ENCODE measurements at places on chromosomes 13 and 19.

DNA sequence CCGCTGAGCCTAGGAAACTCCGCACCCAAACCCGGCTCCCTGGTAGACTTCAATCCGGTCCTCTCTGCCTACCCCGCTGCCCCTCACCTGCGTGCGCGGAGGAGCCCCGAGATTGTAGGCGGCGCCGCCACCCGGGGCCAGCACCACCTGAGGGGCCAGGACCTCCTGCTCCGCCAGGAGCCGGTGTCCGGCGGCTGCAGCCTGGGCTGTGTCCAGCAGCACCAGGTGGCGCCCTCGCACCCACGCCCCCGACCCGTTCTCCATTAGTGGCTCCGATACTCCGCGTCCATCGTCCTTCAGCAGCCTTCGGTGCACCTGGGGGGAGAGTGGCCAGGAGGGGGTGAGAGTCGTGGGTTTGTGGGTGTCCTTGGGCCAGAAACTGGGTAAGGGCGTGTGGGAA lies 18.5 kb downstream of the MAN2B1 start:
- no peak for DNase-seq

GRCh38 chr19:5263615-5264014 lies 77.0 kb downstream of the PTPRS start:
- DNase-seq, result no peak

- DNase-seq, result no peak
Measured at GRCh38 chr13:109145631-109146030, 516.2 kb downstream of the MYO16 start.

DNA sequence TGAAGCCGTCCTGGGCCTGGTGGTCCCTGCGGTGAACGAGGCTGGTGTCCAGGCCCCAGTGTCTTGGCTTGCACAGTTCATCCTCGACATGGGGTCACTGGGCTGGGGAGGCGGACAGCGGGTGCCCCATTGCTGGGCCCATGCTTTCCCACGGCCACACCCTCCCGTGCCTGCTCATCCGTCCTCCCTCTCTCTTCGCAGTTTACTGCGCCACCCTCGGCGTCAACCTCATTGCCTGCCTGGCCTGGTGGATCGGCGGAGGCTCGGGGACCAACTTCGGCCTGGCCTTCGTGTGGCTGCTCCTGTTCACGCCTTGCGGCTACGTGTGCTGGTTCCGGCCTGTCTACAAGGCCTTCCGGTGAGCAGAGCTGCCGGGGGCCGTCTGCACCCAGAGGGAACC lies 12.7 kb downstream of the ADAT3 start:
- DNase-seq, result no peak

GRCh38 chr13:110834572-110834971 lies 80.3 kb downstream of the ANKRD10 start:
- no peak for DNase-seq

- DNase-seq, result no peak
Measured at GRCh38 chr13:113233101-113233500, 23.7 kb downstream of the CUL4A start.

DNA sequence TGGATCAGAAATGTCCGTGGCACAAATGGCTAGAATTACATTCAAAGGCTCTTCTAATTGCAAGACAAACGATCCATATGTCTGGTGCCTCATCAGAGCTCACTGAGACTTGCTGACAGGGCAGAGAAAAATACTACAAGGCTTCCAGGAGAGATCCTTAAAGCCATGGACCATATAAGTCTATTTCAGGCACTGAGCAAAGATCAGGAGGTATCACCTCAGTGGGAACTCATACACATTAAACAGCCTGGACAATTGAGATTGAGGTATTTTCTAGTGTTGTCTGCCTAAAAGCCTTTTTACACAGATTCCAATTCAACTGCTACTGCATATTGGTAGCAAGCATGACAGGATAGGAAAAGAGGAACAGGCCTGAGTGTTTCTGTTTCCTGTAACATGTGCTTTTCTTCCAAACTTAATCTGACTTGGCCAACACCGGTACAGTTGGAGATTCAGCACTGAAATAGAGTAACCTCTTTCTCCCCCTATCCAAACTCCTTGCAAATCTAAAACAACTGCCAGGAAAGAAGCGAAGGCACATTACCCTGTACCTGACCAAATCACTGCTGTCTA lies 65.9 kb downstream of the SERP2 start:
- DNase-seq, result no peak

- DNase-seq, result peak; percentile 55
Measured at GRCh38 chr13:99288089-99288488, 19.1 kb downstream of the GPR183 start.

- no peak for DNase-seq
Measured at GRCh38 chr13:93147946-93148345, 78.7 kb upstream of the GPC6 start.

GRCh38 chr19:52391135-52391534 lies 6.5 kb upstream of the ZNF528 start:
- DNase-seq, result no peak

DNA sequence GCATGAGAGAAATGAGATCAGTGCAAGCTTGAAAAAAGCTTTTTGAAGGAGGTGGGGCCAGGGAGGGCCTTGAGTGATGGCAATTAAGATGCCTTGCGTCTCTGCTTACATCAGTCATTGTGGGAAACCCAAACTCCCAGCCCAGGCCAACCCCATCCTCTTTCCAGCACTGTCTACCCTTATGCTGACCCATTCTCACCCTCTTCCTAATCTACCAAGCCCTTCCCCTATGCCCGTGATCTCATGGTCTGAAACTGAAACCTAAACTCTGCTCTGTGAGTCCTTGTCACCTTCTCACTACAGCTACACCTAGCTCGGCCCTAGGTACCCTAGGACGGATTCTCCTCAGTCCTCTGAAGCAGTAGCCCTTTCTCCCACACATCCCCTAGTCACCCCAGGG lies 36.0 kb upstream of the SERP2 start:
- no peak for DNase-seq

- DNase-seq, result no peak
Measured at GRCh38 chr13:36515466-36515865, 83.2 kb downstream of the CCNA1 start.

DNA sequence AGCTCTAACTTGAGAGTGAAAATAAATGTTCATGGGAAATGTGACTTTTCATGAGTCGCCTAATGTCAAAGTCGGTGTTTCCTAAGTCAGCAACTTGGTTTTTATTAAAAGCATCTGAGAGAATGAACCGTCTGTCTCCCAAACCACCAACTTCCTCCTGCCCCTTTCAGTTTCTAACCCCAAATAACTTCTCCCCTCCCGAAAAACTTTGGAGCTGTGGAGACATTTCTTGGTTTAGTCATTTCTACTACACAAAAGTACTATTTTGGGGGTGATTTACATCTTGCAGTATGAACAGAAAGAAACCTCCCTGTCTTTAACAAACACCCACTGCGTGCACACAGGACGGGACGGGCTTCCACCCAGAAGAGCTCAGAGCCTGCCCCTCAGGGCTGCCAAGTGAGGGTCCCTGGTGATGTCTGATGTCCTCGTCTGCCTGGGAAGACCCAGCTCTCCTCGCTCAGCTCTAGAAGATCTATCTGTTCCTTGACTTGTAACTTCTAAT lies 65.0 kb downstream of the RASA3 start:
- peak; percentile 52 for DNase-seq

DNA sequence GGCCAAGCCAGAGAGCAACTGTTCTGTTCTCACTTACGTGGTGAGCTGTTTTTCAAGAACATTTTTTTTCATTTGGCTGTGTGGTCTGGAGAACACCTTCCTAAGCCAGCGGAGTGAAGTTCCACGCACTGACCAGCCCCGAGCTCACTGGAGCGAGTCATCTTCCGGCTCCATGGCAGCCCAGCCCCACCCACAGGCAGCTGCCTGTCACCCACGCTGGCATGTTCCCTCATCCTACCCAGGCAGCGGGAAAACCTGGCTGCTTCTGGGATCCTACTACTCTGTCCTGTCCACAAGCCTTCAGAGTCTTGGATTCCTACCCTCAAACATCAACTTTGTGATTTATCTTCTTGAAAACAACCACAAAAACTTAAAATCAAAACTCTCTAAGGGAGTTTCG lies 76.2 kb downstream of the GGACT start:
- DNase-seq, result no peak

GRCh38 chr13:28451482-28452217 lies 43.3 kb downstream of the FLT1 start:
- no peak for DNase-seq

GRCh38 chr13:36344886-36345437 lies 1.2 kb downstream of the SPART start:
- no peak for DNase-seq

DNA sequence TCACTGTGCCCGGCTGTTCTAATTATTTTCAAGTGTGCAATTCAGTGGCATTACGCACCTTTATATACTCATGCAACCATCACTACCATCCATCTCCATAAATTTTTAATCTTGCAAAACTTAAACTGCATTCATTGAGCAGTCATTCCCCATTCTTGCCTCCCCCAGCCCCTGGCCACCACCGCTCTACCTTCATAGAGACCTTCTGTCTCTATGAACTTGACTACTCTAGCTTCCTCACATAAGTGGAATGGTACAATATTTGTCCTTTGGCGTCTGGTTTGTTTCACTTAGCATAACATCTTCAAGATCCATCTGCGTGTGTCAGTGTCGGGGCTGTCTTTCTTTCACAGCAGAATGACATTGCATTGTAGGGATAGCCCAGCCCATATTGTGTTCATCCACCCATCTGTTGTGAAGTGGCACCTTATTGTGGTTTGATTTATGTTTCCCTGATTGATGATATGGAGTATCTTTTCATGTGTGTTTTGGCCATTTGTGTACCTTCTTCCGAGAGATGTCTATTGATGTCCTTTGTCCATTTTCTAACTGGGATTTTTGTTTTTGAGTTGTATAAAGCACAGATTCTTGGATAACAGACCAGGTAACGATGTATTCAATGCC lies 64.8 kb upstream of the FLT1 start:
- no peak for DNase-seq

DNA sequence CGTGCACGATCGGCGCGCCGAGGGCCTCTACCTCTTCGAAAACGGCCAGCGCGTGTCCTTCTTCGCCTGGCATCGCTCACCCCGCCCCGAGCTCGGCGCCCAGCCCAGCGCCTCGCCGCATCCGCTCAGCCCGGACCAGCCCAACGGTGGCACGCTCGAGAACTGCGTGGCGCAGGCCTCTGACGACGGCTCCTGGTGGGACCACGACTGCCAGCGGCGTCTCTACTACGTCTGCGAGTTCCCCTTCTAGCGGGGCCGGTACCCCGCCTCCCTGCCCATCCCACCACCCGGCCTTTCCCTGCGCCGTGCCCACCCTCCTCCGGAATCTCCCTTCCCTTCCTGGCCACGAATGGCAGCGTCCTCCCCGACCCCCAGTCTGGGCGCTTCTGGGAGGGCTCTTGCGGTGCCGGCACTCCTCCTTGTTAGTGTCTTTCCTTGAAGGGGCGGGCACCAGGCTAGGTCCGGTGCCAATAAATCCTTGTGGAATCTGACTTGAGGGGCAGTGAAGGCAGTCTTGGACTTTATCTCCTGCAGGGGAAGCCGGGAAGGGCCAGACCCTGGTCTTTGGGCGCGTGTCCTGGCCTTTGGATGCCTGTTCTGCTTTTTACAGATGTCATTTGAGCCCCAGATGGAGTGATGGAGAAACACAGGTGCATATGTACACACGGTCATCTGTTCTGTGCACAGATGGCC lies 2.2 kb downstream of the CLEC11A start:
- no peak for DNase-seq

DNA sequence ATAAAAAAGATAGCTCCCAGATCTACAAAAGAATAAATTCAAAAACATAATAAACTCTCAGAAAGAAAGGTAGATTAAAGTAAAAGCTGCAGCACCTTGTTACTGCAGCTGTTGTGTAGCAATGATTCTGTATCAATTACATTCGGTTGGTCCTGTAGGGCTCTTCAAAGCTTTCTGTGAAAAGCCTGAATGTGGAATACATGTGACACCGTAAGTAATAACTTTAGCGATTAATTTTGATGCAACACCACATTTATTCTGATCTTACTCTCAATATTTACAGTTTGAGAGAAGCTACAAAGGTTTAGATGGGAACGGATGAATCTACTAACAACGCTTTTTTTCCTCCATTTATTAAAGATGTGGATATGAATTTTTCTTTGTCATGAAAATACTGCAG lies 279.2 kb downstream of the DACH1 start:
- no peak for DNase-seq

GRCh38 chr19:2231621-2232221 lies 4.4 kb downstream of the PLEKHJ1 start:
- DNase-seq, result no peak

GRCh38 chr19:8965887-8966286 lies 44.3 kb downstream of the MUC16 start:
- DNase-seq, result no peak

- DNase-seq, result no peak
Measured at GRCh38 chr13:81139987-81140386, 799.1 kb upstream of the SPRY2 start.

DNA sequence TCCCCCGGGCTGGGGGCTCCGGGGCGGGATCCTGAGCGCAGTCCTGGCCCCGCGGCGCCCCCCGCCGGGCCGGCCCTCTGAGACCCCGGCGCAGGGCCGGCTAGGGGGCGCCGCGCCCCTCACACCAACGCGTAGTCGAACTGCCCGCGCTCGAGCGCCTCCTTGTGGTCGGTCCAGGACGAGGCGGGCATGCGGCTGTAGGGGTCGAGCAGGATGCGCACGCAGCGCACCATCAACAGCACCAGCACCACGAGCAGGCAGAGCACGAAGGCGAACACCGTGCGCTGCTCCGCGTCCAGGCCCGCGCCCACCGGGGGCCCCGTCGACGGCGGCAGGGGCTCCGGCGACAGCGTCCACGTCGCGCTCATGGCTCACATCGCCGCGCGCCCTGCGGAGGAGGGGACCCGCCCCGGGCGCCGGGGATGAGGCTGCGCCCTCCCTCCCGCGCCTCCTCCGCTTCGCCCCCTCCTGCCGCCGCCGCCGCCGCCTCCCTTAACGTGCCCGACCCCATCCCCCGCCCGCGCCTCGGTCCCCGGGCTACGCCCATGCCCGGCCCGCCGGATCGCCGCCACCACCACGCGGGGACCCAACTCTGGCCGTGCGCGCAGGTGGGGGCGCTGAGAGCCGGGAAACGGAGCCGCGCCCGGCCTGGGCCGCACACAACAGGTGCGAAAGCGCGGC lies 624 bp downstream of the CTXN1 start:
- DNase-seq, result peak; percentile 81

GRCh38 chr19:35781650-35782049 lies 6.3 kb downstream of the ARHGAP33 start:
- no peak for DNase-seq

DNA sequence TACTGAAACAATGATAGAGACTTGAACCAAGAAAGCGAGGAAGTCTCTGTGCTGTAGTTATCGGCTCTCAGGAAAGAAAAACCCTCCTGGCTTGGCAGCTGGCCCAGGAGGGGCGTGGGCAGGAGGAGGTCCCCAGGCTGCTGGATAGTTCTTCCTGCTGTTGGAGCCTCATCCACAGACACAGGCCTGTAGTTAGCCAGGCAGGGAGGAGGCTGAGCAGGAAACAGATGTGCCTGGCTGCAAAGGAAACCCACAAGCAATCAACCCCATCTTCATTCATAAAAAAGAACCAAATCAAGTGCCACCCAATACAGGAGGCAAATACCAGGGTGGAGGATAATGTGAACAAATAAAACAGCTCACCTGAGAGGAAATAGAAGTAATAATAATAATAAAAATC lies 86.2 kb downstream of the IRS2 start:
- no peak for DNase-seq
